ENCODE measurements at places on chromosomes 12 and 14. TPM values are rescaled to one million over a fixed set of nuclear protein-coding genes. Genes with fewer than 3 reads are reported as not detected.

GRCh38 chr12:106321139-106321850 lies 18.8 kb downstream of the TCP11L2 start:
- DNase-seq, result no peak

- DNase-seq, result no peak
Measured at GRCh38 chr12:121894633-121895032, 6.0 kb downstream of the PSMD9 start.

Gene ARMH4
- 1.3 TPM for total RNA-seq

Gene CLEC2D
- total RNA-seq, result 2.1 TPM

- DNase-seq, result no peak
Measured at GRCh38 chr12:48110691-48111311, 4.9 kb upstream of the SENP1 start.

DNA sequence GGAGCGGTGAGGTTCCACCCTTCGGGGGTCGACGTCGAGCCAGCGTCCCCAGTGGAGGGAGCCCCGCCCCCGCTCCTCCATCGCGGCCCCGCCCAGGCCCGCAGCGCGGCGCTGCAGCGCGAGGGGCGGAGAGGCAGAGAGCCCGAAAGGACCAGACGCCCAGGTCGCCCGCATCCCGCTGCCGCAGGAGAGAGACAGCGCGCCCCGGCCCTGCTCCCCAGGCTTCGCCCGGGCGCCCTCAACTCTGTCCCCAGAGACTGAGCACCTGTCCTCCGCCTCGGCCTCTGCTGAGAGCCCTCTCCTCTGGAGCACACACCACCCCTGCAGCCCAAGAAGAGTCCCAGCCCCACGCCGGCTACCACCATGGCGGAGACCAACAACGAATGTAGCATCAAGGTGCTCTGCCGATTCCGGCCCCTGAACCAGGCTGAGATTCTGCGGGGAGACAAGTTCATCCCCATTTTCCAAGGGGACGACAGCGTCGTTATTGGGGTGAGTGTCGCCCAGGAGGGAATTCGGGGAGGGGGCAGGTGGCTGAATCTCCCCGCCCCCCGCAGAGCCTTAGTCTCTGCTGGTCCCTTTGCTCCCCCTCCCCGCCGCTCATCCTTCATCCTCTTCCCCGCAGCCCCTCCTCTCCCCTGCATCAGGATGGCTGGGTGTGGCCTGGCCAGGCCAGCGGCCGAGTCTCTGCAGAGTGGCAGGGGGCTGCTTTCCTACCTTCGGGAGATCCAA lies at the start of gene KIF5A:
Gene KIF5A, plus strand, starts transcription at position 136 of the 732 bp plus-strand sequence. Its CDS starts 228 bp downstream, at position 364.
- DNase-seq, result no peak

DNA sequence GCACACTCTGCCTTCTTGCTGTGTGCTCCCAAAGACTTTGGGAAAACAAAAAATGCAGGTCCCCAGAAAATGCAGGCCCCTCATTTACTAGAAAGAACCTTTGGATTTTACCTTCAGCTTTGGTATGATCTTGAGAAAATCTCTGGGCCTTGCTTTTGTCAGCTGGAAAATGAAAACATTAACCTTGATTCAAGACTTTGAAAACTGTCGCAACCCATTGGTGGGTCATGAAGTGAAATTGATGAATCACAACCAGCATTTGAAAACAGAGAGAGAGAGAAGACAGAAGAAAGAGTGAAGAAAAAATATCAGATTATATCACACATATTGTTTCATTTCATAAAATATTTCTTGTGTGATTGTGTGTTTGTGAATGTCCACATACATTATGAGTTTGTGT lies 322.5 kb downstream of the ZFP36L1 start:
- DNase-seq, result no peak

Gene TPPP2
- not detected for total RNA-seq

GRCh38 chr12:102435827-102436436 lies 44.4 kb downstream of the IGF1 start:
- DNase-seq, result no peak

Gene HRK
- 0.04 TPM for total RNA-seq

GRCh38 chr14:101351146-101351545 lies 210.1 kb upstream of the DIO3 start:
- DNase-seq, result no peak

Gene GPR84
- not detected for total RNA-seq

GRCh38 chr12:105744371-105745058 lies 394.2 kb downstream of the NUAK1 start:
- no peak for DNase-seq

GRCh38 chr12:92717202-92717601 lies 14.4 kb downstream of the PLEKHG7 start:
- no peak for DNase-seq
